Aorta (tissue), 5 donors: ENCODE measurements at places on chromosomes 3 and 15. TPM values are rescaled to one million over a fixed set of nuclear protein-coding genes. Genes with fewer than 3 reads are reported as not detected.

ABCF3 gene
- total RNA-seq: 44.1 TPM

GRCh38 chr3:194661946-194662345 is 10.0 kb downstream of the LSG1 start:
- DNase-seq: no peak

- DNase-seq: no peak
These were observed 31.8 kb upstream of the RASA2 start for GRCh38 chr3:141454906-141455602.

DNA sequence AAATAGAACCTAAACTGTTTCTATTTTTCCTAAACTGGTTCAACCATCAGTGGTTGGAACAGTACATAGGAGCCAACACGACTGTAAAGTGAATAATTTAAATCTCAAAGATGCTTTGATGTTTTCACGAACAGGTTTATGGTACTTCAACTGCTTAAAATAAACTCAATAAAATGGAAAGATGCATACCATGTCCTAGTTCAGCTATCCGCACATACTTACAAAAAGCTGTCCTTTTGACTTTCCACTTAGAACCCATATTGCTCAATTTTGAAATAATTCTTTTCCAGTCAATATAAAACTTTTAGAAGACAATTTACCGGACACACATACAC is 902 bp downstream of the CMTM6 start:
- no peak for DNase-seq

DNA sequence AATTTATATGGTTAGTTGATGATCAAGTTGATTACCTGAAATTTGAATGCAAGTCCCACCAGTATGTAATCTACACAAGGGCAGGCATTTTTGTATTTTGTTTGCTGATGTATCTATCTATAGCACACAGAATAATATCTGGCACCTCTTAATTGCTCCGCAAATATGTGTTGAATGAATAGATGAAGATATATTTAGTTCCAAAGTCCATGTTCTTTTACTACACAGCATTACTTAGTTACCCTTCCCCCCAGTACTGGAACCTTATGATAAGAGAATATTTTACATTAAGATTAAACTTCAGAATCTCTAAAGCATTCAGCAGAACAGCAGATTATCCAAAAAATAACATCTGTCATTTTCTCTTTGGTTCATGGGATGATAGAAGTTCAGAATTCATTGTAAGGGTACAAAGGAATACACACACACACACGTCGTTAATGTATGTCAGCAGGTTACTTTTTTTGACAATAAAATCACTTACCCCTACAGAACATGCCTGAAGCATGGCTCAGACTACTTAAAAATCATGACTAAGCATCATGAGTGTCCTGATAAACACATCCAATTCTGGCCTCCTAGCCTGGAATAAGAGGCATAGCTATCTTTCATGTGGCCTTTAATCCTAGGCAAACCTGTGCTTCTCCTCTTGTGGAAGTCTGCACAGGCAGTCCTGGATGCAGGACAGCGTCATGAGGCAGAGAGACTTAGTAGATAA is 148.9 kb upstream of the TBC1D5 start:
- no peak for DNase-seq

DNA sequence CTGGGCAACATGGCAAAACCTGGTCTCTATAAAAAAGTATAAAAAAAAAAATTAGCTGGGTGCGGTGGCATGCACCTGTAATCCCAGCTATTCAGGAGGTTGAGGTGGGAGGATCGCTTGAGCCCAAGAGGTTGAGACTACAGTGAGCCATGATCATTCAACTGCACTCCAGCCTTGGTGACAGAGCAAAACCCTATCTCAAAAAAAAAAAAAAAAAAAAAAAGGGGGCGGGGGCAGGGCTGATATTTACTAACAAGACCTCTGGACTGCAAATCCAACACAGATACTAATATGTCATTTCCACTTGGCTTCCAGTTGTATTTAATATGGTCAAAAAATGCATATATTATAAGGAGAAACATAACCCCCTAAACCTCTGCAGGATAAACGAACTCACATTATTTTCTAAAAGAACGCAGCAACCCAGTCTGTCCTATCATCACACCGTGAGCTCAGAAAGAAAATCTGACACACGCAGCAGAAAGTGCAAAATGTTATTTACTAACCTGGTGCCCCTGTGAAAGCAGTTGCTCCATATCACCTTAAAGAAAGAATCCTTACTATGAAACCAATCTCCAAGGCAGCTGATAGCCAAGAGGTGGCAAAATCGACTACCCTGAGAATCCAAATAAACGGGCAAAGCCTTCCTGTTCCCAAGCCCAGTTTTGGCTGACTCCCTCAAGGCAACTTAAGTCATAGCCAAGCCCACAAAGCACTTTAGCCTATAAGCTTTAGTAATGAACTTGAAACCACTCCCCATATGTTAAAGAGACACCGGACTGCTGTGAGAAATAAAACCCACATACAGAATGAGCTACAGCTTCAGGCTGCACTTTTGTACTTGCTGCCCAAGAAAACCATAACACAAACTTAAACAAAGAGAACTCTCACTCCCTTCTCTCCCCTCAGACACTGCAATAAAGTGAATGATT is 39.3 kb downstream of the PLD1 start:
- DNase-seq: no peak

GRCh38 chr3:117793622-117794265 is 1084.2 kb downstream of the TUSC7 start:
- no peak for DNase-seq

DNA sequence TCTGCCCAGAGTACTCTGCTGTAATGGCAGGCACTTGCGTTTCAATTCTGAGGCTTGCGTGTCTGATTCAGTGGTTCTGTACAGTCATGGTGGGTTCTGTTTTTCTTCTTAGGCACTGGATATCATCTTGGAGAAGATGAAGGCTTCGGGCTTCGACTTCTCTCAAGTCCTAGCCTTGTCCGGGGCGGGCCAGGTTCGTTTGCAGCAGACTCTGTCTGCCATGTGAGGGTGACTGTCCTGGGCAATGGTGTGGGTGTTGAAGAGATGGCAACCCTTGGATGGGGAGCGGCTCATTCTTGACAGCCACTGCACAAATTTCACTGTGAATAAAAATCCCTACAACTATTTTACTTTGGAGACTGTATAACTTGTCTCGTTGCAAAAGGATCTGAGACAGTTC is 16.2 kb downstream of the XYLB start:
- DNase-seq: no peak

GRCh38 chr3:52782412-52783210 is 5.2 kb downstream of the ITIH1 start:
- no peak for DNase-seq

GRCh38 chr3:110343945-110344344 is 727.7 kb upstream of the NECTIN3 start:
- no peak for DNase-seq

DNA sequence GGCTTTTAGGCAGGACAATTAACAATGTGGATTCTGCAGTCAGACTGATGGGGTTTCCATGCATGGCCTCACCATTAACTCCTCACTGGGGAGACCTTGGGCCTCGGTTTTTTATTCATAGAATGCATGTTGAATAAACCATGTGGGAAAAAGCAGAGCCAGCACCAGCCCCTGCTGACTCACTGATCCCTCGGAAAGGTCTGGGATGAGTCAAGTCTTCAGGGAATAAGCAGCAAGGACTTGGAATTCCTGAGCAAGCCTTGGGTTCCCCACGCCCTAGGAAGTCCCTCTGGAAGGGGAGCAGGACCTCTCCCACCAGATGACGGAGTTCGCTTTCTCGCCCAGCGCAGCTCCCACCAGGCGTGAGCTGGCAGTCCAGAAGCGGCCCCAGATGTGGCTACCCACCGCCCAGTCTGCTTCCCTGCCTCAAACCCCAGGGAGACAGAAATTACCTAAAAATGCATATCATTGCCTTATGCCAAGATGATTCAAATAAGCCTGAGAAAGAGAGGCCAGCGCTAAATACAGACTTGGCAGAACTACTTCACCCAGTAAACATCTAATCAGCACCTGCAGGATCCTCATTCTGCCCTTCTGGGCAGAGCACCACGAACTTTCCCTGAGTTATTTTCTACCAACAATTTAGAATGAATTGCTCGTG is 45.4 kb downstream of the BTD start:
- DNase-seq: peak; percentile 80

DNA sequence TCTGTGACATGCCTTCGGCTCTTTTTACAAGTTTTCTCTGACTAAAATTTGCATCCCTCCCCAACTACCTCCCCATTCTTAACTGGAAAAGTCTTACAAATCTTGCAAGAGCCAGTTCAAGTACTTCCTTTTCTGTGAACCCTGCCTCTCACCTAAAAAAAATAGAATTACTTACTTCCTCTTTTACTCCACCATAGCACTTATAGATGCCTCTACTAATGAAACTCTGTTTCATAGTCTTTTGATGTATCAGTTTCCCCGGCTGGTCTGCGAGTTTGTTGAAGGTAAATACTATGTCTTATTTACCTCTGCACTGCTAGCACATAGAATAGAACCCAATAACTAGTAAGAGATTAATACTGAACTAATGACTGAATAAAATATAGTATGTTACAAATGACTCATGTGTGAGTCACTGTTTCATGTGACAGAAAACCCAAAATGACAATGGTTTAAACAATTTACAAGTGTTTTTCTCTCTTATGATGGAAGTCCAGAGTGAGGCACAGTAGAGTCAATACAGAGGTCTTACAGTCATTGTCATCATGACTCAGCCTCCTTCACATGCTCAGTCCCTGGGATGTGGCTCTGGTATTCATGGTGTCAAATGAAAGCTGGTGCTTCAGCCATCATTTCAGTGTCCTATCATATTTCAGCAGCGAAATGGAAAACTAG is 393.5 kb downstream of the RSL24D1 start:
- no peak for DNase-seq

DNA sequence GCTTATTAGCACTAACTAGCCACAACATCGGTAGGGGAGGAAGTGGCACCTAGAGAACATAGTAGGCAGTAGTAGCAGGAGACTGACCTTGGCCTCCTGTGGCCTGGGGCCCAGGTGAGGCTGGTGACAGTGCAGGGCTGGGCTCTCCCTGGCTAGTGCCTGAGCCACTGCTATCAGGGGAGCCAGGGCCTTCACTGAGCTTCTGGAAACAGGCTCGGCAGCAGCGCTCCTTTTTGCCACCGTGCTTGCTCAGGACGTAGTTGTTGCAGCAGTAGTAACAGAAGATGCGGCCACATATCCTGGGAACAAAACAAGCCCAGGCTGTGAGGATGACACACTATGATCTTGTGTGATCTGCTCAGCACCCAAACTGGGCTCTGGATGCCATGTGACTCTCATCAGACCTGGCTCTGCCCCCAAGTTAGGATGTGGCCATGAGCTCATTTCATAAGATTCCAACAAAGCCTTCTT is 15.1 kb downstream of the CXCR6 start:
- DNase-seq: peak; percentile 51

DNA sequence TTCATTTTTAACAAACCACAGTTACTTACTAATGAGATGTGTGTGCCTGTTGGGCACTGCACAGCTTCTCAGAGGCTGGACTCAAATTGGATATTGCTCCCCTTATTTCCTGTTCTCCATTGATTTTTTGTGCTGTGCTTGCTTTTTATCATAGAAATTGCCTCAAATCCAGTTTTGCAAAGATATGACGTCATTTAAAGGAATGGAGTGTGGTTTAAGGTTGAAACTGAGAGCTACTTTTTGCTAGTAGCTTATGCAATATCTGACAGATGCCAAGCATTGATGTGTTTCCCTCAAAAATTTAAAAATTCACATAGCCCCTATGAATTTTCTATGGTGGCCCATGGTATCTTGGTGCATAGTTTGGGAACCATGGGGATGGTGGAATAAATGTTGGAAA is 67.7 kb upstream of the ROPN1 start:
- no peak for DNase-seq

DNA sequence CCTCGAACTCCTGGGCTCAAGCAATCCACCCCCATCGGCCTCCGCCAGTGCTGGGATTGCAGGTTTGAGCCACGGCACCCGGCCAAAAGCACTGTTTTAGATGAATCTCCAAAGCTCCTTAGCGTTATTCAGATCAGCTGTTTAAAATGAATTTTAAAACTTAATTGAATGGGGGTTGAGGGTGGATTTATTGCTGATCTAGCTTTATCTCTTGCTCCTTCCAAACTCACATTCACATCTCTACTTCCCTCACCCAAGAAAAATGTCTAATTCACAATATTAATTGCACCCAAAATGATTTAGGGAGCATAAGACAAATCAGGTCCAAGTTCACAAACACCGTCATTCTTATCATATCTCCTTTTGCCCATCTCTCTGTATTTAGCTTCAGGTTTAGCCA is 89.8 kb downstream of the MEIS2 start:
- DNase-seq: no peak

GRCh38 chr3:63814237-63814636 is 4.9 kb upstream of the C3orf49 start:
- DNase-seq: no peak

- DNase-seq: no peak
These were observed 87.2 kb downstream of the OPA1 start for GRCh38 chr3:193680220-193680619.

DNA sequence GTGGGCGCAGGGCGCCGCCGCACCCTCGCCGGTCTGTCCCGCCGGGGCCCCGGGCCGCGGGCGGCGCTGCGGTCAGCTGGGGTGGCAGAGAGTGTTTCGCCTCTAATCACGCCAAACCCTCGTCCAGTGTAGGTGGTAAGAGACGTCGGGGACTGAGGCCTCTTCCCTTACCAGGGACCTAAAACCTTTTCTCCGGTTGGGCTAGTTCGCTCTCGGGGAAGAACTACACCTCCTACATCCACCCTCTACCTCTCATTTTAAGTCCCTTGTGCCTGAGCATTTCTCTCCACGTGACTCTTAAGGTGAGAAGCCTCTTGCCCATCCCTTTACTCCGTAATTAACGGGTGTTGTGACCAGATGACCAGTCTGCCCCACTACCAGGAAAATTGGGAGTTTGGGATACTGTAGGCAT is 520 bp downstream of the TMEM42 start:
- no peak for DNase-seq

GRCh38 chr15:38873158-38873557 is 308.5 kb upstream of the RASGRP1 start:
- no peak for DNase-seq

DNA sequence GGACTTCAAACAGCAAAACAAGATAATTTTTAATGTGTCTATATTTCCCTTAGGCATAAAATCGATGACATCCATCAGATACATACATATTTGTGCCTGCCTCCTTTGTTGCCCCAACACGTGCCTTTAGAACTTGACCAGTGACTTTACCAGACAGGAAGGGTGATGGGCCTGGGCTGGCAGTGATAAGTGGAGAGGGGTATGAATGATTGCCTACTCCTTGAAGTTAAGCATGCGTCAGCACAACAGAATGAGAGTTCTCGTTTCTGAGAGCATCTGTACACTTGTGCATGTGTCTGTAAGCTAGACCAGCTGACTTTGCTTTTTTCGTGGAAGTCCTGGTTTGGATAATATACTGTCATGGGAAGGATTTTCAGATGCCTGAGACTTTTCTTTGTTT is 54.9 kb upstream of the COL6A6 start:
- no peak for DNase-seq
